ENCODE measurements at places on chromosomes 1 and 21.

- no peak for DNase-seq
Observed at GRCh38 chr1:21865609-21865942, 53.5 kb downstream of the LDLRAD2 start.

DNA sequence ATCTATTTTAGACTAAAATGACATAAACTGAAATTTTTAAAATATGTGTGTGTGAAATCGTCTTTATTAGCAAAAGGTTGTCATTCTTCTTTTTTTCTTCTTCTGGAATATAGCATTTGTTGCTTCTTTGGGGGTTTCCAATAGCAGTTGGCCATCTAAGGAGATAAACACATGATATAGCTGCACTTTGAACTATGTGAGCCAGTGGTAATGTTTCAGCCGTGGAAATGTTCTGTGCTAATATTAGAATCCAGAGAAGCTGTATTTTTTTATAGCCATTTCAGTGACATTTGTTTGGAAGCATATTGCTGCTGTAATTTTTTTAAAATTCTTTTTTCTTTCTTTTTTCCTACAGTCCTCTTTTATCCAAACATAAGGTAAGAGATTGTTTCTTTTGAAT lies 75.1 kb downstream of the CNST start:
- no peak for DNase-seq

DNA sequence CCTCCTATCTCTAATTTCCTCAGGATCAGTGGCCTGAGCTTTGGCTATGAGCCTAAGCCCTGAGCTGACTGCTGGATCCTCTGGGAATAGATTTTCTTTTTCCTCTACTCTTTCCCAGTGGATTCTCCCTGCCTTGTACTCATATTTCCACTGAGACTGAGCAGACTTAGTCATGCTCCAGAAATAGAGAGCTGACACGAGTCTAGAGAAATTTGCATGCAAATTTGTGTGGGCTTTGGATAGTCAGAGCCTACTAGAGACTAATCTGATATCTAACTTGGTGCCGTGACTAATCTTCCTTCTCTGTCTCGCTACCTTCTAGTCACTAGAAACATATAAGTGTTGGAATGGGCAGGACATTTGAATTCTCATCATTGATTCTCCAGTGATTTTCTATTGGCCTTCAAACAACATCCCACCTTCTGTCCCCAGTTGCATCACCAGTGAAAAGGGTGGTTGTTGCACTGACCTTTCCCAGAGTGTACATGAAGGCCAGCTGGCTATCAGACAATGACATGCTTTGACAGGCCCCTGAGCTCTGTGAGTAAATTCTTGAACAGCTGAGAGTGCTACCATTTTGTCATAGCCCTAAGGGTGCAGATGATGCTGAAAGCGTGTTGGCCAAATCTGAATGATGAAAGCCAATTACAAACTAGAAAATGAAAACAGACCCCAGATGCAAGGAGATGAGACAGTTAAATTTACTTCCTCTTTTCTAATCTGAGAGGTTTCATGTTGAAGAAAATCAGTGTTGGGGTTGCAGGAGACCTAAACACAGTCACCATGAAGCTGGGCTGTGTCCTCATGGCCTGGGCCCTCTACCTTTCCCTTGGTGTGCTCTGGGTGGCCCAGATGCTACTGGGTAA lies at the start of gene FCRLA:
TSS of gene FCRLA (plus strand) at position 748 of the 866 bp plus-strand sequence. CDS start at position 784, 36 bp downstream.
- peak; percentile 97 for DNase-seq

- DNase-seq = no peak
Observed at GRCh38 chr1:213162862-213163261, 111.8 kb downstream of the RPS6KC1 start.

DNA sequence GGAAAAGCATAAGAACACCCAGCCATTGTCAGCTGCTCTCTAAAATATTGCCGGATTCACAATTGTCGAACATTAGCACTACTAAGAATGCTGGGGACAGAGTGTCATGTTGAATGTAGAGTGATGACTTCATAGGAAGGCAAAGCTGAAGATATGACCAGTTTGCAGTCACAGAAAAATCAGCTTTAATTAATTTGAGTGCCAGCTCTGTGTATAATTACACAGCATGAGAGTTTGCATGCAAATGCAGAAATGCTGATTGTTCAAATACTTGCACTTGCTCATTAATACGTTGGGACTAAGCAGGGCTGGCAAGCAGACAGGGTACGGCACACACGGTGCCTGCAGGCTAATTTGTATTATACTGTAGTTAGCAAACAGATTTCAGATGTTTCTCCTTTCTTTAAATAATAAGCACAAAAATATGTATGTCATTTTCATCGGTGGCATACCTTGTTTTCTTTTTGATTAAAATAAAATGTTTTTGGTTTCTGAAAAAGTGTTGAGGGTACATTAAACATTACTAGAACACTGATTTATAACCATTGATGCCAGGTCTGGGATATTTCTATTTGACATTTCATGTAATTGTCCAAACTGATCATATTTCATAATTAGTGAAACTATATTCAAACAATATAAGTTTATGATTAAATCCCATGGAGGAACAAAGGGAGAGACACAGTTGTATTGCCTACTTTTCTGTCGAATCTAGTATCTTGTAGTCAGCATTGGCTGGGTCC lies 99.8 kb upstream of the ADGRL2 start:
- no peak for DNase-seq

GRCh38 chr1:206070627-206071304 lies 17.8 kb downstream of the RHEX start:
- DNase-seq = no peak

DNA sequence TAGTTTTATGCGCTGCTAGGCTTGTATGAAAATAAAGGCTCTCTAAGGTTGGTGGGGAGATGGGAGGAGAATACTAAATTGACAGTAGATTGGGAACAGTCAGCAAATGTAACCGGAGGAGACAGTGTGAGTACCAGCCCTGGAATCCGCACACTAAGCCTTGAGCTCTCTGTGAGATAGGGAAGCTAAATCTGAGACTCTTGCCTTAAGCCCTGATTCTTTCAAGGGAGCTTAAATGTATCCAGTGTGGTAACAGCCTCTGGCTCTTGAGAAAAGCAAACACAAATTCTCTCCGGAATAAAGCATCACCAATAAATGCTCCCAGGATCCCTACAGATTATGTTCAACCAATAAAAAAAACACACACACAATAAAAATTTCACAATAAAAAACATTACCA lies 33.0 kb upstream of the PDPN start:
- no peak for DNase-seq

DNA sequence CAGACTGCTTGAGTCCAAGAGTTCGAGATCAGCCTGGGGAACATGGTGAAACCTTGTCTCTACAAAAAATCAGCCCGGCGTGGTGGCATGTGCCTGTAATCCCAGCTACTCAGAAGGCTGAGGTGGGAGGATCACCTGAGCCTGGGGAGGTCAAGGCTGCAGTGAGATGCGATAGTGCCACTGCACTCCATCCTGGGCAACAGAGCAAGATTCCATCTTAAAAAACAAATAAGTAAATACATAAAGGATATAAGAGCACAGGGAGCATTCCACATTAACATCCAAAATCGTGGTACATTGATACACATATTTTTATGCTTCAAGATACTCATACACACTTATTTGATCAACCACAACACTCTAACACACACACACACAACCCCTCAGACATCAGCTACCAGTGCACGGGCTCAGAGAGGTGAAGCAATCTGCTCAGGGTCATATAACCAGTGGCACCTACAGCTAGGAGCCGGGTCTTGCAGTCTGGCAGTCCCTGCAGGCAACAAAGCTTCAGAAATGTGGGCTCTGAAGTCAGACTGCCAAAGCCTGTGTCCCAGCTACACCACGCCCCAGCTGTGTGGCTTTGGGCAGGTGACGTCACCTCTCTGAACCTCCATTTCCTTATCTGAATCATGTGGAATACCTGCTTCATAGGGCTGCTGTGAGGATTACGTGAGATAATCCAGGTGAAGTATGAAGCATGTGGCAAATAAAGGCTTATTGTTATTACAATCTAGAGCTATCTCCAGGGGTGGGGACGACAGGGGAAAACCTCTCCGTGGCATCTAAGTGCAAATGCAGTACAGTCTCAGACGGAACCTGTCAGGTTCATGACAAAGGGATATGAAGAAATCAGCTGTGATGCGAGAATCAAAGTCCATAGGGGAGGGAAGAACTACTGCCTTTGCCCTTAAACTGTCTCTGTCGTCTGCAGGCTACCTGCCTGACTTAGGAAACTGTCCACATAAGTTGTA lies 4.8 kb upstream of the CRYBG2 start:
- DNase-seq = no peak

DNA sequence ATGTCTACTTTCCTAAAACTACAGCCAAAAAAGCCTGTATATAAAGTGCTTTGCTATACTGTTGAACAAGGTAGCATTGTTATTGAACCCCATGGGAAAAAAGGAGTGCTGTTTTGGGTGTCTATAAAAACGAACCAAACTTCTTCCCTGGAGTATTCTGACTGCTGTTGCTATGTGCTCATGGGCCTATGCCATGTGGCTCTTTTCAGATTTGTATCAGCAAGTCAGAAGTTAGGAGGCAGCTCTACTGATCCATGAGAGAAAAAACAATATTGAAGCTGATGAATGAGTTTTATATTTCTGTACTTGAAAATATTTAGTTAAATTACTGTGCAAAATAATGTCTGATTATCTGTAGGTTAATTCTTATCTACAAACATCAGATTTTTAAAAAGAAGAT lies 66.5 kb downstream of the ADGRL2 start:
- DNase-seq = peak; percentile 25

GRCh38 chr1:46102769-46103476 lies 29.5 kb downstream of the PIK3R3 start:
- no peak for DNase-seq

GRCh38 chr1:51463561-51463960 lies 55.5 kb downstream of the EPS15 start:
- DNase-seq = peak; percentile 45

GRCh38 chr1:77975907-77976306 lies 3.0 kb downstream of the FUBP1 start:
- DNase-seq = no peak

- peak; percentile 54 for DNase-seq
Observed at GRCh38 chr1:9388335-9389180, 95.9 kb downstream of the SPSB1 start.

GRCh38 chr1:4962836-4963235 lies 308.4 kb downstream of the AJAP1 start:
- DNase-seq = no peak

GRCh38 chr1:151593730-151594129 lies 18.1 kb upstream of the SNX27 start:
- DNase-seq = no peak

DNA sequence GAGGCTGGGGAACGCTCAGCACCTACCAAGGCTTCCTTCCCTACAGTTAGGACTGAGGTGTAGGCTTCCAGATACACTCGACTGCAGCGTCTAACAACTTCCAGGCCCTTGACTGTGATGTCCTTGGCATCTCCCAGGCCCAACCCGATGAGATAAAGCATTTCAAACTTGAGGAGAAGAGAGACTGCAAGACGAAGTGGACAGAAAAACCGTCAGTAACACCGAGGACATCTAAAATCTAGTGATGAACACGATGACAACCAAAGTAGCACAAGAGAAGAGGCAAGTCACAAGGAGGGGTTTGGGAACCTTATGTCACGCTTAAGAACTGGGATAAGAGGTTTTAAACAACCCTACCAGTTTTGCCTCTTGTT lies 314 bp downstream of the DPH5 start:
- DNase-seq = no peak

DNA sequence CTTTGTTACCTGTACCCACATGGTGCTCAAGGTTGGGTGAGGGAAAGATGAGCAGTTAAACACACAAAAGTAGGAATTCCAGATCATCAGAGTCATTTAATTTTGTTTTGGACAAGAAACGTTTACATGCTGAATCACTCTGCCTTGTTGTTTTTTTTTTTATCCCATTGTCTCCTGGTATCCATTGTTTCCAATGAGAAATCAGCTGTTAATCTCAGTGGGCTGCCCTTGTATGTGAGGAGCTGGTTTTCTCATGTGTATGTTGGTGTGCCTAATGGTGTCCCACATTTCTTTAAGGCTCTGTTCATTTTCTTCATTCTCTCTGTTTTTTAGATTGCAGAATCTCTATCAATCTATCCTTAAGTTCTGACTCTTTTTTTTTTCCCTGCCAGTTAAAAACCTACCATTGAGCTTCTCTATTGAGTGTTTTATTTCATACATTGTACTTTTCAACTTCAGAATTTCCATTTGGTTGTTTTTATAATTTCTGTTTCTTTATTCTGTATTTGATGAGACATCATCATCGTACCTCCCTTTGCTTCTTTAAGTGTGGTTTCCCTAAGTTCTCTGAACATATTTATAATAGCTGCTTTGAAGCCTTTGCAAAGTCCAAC lies 8.8 kb upstream of the OBSCN start:
- DNase-seq = peak; percentile 2

DNA sequence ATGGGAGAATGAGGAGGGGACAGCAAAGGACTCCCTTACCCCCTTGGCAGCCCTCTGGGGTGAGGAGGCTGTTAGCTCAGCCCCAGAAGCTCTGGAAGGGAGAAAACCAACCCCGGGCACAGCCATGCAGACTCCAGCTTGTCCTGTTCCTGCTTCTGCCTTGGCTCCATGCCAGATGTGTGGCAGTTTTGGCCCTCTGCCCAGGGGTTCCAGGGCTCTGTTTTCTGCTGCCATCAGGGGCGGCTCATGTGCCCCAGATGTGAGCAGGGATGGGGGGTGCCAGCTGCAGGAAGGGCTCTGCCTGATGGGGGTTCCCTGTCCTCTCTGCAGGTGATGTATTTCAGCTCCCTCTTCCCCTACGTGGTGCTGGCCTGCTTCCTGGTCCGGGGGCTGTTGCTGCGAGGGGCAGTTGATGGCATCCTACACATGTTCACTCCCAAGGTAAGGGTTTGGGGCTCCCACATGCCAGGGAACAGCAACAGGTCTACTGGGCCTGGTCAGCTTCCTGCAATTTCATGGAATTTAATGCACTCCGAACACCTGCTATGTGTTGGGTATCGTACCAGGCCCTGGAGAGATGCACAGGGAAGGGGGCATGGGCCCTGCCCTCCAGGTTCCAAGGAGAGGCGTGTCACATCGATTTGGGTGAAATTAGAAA lies 26.1 kb downstream of the SLC6A17 start:
- no peak for DNase-seq

DNA sequence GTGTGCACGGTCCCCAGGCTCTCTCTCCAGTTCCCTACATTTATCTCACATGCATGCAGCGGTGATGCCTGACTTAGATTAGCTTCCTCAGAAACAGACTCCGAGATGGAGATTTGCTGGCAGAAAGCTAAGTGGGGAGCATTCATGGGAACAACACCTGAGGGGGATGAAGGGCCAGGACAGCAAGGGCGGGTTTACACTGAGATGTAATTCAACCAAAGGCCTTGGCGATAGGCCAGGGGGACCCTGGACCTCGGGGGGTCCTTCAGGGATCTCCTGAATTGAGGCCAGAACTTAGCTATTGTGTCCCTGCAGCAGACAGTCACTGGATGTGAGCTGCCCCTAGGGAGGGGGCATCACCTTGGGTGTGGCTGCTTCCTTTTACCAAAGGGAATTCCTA lies 246.1 kb upstream of the CSF3R start:
- no peak for DNase-seq

DNA sequence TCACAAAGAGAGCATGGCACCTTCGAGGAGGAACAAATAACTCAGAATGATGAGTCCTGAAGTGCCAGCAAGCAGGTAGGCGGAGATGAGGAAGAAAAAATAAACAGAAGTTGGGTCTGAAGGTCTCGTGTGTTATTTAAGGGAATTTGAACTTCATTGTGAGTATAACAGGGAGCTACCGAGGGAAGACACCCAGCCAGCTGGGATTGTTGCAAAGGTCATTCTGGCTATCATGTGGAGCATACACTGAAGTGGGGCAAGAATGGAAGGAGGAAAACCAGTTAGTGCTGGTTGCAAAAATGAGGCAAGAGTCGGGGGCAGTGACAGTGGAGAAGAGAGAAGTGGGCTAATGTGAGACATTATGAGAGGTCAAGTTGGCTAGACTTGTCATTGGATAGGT lies 53.6 kb upstream of the RAP1A start:
- DNase-seq = no peak

GRCh38 chr1:208467151-208467780 lies 223.1 kb upstream of the PLXNA2 start:
- no peak for DNase-seq

All from fibroblast of the aortic adventitia (primary cell).